ENCODE measurements at places on chromosomes 3 and 15.

- DNase-seq: no peak
Observed at GRCh38 chr15:66719471-66719870, 17.4 kb downstream of the SMAD6 start.

- DNase-seq: no peak
Observed at GRCh38 chr3:116905794-116906193, 196.2 kb downstream of the TUSC7 start.

DNA sequence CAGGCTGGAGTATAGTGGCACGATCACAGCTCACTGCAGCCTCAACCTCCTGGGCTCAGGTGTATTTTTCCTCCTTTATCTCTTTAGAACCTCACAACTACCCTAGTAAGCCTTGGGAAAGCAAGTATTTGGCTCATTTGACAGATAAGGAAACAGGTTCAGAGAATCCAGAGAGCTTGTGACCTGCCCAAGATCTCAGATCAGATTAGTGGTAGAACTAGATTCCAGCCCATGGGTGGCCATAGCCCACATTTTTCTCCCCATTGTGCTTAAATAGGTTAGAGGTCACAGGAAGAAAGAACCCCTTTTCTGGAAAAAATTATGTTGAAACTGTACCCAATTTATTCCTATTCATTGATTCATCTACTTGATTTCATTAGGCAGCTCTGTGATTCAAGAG lies 64.3 kb downstream of the TSC22D2 start:
- DNase-seq: no peak

GRCh38 chr3:14875411-14876175 lies 56.8 kb downstream of the FGD5 start:
- DNase-seq: no peak

DNA sequence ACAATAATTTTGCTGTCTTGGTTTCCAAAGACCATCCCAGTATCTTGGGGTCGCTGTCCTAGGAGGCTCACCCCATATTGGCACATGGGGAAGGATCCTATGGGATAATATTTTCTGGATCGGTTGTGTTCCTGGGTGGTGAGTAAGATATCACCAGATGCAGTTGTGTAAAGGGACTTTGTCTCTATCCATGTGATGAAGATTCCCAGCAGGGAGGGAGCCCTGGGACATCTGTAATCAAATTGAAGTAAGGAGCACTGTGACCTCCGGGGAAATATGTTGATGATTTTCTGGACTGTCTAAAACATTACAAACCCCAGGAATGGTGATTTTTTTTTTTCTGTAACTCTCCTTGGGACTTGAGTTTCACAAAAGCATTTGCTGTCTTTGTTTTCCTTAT lies 36.2 kb upstream of the LRTM1 start:
- no peak for DNase-seq

DNA sequence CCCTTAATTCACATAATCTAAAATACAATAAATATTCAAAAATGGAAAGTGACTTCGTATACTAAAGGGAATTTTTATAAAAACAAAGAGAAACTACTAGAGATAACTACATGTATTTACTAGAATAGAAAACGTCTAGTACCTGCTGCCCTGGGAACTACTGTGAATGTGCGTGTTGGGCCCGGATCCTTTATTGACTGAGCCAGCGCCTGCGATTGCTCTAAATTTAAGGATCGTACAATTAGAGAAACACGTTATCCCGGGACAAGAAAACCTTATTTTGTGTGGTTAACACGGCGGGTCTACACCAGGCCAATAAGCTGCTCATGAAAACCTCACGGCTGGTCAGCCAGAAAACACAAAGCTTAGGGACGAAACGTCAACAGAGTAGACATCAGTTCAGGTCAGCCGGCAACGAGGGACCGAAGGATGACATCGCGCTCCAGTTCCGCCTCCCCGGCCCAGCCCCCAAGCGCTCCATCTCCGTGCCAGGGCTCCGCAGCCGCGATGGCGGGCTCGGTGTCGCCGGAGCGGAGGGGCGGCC lies 555 bp downstream of the TM2D3 start:
- DNase-seq: no peak

- no peak for DNase-seq
Observed at GRCh38 chr3:101478980-101479379, 34.0 kb downstream of the SENP7 start.

- DNase-seq: no peak
Observed at GRCh38 chr15:84552896-84553295, 47.9 kb upstream of the ZSCAN2 start.

DNA sequence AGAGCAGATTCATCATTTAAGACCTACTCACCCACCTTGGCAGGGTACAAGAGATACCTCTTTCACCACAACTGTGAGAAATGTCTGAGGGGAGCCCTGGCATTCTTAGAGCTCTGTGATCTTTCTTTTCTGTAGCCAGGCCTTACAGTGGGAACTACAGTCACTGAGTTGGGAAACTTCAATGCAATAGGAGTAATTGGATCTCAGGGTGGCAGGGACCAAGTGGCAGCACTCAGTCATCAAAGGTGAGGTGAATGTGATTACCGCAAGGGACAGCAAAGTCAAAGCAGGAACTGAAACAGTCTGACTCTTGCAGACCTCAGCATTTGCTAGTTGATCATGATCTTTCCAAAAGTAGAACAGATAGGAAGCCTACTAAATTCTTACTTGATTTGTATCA lies 7.2 kb upstream of the MCF2L2 start:
- no peak for DNase-seq

DNA sequence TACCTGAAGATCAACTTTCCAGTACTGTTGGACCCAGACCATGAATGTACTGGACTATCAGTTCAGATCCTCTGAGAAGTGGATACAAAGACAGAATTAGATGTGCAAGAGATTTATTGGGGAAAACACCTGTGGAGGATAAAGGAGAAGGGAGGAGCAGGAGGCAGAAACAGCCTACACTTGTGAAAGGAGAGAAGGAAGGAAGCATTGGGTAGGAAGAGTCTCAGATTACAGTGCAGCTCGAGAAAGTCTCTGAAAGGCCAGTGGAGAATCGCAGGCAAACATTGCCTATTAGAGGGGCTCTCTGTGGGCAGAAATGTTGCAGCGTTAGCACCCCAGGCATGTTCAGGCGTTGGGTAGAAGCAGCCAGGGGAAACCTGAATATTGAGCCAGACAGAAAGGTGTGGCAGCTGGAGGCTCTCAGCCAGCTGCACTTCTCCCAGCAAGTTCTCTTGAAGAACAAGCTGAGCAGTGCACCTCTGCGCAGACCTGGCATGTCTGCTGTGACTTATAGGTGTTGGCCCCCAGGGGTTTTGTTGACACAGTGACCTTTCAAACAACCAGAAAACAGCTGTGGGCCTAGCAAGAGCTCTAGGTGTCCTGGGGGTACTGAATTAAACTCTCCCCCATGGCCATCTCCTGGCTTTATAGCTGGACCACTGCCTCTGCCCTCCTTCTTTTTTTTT lies 7.0 kb downstream of the CHST14 start:
- no peak for DNase-seq

DNA sequence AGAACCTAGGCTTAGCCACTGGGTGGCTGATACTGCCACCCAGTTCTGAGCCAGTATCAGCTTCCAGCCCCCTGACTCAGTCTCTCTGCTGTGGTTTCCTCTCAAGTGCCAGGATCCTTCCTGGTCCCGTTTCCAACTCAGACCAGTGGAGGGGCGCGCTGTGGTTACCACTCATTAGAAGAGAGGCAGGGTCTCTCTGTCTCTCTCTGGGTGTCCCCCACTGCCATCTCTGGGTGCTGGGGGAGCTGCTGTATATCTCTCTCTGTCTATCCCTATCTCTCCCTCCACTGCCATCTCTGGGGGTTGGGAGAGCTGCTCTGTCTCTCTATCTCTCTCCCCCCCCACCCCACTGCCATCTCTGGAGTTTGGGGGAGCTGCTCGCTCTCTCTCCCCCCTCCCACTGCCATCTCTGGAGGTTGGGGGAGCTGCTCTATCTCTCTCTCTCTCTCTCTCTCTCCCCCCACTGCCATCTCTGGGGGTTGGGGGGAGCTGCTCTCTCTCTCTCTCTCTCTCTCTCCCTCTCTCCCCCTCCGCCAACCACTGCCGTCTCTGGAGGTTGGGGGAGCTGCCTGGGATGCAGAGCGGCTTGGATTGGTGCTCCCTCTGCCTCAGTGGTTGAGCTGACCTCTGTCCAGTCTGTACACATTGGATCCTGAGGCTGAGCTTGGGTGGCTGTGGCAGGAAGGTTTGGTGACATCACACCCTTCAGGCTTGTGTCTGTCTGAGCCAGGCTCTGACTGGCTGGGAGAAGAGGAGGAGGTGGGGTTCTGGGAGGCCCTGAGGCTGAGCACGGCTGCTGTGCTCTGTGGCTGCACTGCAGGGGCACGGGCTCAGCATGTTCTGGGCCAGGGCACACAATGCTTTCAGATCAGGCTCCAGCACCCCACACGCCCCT lies 98.9 kb downstream of the APBA2 start:
- DNase-seq: no peak

DNA sequence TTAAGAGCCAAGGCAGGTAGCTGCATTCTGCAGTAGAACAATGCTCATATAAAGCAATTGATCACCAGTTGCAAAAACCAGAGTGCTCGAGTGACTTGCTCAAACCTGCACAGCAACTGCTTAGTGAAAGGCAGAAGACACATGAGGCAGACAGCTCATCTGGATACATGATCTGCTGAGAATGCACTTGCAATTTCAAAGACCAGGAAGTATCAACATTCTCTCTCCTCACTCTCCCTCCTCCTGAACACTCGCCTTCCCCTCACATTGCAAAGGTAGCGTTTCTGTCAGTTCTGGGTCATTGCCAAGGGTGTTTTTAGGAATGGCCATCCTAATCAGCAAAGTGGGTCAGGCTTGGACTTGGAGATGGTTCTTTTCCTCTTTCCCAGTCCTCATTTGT lies 61.0 kb downstream of the BFSP2 start:
- no peak for DNase-seq

DNA sequence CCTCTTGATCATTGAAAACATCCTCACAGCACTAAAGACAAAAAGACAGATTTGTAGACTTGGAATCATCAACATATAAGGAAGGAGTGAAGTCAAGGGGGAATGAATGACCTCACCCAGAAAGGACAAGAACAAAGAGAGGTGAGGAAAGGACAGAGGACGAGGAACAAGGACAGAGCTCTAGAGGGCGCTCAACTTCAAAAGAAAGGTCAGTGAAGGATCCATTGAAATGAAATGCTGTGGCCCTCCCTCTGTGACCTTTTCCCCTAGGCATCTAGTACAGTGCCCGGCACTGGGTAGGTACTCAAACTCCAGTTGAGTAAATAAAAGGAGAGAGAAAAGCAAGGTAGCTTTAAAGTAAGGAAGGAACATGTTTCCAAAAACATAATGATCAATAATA lies 2.6 kb downstream of the ATP8B4 start:
- no peak for DNase-seq

DNA sequence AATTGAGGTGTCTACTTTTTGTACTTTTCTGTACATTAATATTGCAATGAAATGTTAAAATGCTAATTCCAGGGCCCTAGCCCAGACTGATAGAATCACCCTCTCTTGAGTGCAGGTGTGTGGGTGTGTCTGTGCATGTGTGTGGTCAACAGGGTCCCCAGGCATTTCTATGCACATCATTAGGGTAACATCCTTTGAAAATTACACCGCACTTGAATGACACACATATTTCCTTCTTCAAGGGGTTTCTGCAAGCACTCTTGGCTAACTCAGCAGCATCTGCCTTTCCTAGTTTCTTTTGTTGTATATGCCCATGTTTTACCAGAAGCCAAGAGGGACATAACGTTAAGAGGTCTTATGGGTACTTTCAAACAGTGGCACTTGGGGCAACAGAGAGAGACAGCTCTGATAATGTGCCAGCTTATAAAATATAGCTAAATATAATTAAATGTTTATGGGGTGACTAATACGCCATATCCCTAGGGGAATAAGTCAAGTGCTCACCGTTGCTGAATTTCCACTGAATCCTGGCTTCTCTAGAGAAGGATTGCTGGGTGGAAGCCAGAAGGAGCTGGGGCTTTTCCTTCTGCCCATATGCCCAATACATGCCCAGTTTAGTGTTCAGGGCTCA lies 54.5 kb upstream of the LRIG1 start:
- no peak for DNase-seq

DNA sequence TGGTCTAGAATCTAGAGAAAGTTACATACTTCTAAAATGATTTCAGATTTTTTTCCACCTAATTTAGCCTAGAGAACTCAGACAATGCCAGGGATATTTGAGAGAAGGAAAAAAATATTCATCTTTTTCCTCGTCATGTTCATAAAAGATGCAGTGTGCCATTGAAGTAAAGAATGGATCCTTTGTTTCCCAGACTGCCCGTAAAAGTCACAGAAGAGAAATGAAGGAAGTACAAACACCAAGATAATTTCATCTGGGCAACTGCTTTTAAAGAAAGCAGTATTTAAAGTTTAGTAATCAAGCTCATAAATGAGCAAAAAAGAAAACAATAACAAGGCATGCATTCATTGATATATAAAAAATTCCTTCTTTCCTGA lies 47.2 kb downstream of the TTC23 start:
- no peak for DNase-seq

DNA sequence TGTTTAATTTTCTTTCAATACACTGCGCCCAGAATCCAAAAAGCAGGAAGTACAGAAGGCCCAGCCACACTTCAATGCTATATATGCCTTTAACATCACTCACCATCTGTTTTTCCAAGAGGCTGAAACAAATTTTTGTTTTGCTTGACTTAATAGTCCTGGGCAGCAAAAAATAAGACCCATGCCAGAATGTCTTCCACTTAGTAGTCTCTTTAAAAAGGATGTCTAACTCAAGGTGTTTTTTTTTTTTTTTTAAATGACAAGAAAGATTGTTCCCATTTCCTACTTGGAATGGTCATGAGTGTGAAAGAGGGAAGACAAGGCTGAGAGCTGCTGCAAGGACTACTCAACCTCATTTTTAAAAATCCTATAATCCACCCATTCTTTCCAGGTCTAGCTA lies 590.3 kb upstream of the SGO1 start:
- DNase-seq: no peak

- DNase-seq: no peak
Observed at GRCh38 chr15:57728436-57728835, 21.9 kb downstream of the POLR2M start.

DNA sequence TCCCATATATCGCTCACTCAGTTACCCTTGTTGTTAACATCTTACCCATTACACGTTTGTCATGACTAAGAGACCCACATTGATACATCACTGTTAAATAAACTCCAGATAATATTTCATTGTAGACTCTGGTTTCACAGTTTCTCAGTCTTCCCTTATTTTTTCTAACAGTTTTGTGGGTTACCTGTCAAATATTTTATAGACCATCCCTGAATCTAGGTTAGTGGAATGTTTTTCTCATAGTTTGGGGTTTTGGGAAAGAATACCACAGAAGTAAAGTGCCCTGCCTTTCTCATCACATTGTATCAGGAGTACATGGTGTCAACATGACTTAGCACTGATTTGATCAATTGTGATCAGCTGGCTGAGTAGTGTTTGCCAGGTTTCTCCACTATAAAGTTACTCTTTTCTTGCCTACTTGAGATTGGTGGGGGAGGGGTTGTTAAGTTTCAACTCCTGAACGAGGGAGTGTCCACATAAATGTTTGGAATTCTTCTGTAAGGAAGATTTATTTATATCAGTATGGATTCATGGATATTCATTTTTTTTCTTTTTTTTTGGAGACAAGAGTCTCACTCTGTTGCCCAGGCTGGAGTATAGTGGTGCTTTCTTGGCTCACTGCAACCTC lies 25.9 kb downstream of the RNF111 start:
- DNase-seq: no peak

Measured in right atrium auricular region (tissue), 2 donors.